Ascending aorta (tissue), 2 donors: ENCODE measurements at places on chromosomes 7 and 10. TPM values are rescaled to one million over a fixed set of nuclear protein-coding genes. Genes with fewer than 3 reads are reported as not detected.
A peak's percentile ranks its signal among the peaks of the same experiment; 100 is the strongest.

Gene ATRNL1
- 15.4 TPM for total RNA-seq

Gene FXYD4
- total RNA-seq = not detected

DNA sequence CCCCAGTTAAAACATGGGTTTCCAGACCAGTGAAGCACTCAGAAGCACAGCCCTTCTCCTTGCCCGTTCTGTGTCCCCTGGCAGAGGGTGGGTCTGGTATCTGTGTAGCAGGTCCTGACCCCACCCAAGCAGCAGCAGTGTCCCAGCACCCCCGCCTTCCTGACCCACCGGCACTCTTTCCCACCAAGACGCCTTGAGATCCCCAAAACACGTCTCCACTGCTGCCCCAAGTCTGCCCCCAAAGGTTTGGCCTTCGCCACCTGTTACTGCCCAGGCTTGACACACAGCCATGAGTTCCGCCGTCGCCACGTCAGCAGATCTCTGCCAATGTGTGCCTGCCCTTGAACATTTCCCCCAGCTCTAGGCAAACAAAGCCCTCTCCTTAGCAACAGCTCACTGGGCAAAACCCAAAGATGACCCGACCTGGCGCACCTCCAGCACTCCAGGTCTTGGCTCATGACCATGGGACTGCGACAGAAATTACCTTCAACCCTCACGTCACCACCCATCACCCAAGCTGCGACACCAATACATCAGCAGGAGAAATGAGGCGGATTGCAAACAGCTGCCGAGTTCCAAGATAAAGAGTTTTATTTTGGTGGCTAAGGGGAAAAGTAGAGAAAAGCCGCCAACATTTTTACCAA, 75.6 kb downstream of the CTBP2 start:
- peak; percentile 92 for DNase-seq

Gene SEMA3C
- total RNA-seq = 16.6 TPM
